Coronary artery (tissue), 2 donors: ENCODE measurements at places on chromosomes 12 and 14.

- DNase-seq = no peak
These were observed 77.0 kb upstream of the METAP2 start for GRCh38 chr12:95396849-95397468.

GRCh38 chr12:12734561-12735071 lies 17.4 kb downstream of the CDKN1B start:
- no peak for DNase-seq

- DNase-seq = no peak
These were observed 305.6 kb downstream of the RAD51B start for GRCh38 chr14:68124979-68125731.

GRCh38 chr12:1594006-1594260 lies 448 bp downstream of the FBXL14 start:
- no peak for DNase-seq

- DNase-seq = no peak
These were observed 77.9 kb downstream of the BHLHE41 start for GRCh38 chr12:26046906-26047305.

DNA sequence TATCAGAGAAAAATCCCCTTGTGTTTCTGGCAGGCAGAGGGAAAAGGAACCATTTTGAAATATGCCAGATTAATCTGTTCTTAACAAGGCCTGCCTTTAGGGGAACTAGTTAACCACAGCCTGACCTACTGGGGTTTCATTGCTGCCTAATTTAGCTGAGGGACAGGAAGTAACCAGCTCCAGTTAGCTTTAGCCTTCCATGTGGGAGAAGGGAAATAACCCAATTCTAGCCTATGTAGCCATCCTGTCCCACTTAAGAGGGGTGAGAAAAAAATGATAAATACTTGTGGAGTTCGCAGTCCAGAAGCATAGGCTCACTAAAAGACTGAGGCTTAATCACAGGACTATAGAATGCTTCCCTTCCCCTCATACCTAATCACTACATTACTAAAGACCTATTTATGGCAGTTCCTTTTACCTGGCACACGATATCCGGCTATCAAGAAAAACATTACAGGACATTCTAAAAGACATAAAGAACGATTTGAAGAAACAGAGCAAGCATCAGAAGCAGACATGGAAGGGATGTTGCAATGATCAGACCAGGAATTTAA lies 22.8 kb downstream of the COX8C start:
- no peak for DNase-seq

- DNase-seq = no peak
These were observed 27.0 kb upstream of the ESRRB start for GRCh38 chr14:76348898-76349297.

DNA sequence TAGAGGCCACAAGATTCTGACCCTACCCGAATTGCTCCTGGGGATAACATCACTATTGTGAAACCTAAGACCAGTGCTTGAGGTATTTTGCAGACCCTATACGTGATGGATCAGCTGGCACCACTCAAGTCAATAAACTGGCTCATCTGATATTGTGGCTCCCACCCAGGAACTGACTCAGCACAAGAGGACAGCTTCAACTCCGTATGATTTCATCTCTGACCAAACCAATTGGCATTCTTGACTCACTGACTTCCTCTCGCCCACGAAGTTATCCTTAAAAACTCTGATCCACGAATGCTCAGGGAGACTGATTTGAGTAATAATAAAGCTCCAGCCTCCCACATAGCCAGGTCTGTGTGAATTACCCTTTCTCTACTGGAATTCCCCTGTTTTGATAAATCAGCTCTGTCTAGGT lies 1036.1 kb upstream of the TMEM132C start:
- DNase-seq = no peak

DNA sequence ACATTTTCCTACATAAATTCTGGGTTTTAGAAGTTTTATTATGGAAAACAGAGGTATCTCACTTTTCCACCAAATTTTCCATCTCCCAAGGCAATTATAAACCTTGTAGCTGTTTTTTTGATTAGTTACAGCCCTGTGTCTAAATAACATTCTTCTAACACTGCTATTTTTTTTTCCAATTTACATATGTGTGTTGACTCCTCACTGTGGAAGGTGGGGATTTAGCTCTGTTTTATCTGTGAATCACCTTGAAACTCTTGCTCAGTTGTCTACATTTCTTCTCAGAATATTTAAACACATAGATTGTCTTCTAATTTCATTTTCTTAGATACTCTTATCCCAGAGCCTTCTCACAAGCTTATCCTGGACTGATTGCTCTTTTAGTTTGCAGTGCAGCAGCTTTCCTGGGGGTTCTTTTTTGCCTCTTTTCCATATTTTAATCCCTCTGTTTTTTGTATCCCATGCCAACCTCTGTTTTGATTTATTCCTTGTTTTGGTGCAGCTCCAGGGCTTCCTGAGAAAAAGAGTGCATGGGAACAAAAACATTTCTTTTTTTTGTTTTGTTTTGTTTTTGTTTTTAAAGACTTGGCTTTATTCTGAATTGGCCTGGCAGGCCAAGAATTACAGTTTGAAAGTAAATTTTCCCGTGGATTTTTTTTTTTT lies 36.7 kb downstream of the TBC1D15 start:
- no peak for DNase-seq

- no peak for DNase-seq
These were observed 12.4 kb downstream of the REM2 start for GRCh38 chr14:22895402-22895801.

DNA sequence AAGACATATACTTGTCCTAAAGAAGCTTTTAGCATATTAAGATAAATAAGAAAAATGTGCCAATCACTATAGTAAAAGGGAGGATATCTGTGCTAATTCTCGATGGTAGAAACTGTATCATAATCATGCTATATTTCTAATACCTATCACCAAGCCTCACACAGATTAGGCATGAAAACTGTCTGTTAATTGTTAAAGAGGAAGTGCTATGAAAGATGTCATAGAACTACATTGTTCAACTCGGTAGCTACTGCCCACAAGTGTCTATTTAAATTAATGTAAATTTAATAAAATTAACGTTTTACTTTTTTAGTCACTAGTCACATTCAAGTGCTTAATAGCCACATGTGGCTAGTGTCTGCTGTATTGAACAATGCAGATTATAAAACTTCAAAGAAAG lies 77.5 kb upstream of the KICS2 start:
- DNase-seq = no peak

DNA sequence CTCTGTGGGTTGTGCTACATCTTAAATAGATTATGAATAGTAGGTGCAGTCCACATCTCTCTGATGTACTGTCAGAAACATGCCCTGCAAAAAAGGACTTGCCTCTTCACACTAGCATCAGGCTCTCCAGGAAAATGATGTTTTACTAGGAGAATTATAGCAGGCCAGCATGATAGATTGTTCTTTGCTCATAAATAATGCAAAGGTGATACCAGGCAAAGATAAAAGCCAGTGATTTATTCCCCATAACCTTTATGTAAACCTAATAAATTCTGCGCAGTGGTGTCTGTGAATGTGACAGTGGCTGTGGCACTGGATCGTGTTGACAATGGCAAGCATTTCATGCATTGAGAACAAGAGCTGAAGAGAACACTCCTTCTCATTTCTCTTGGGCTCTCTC lies 646.5 kb upstream of the SEL1L start:
- DNase-seq = no peak

DNA sequence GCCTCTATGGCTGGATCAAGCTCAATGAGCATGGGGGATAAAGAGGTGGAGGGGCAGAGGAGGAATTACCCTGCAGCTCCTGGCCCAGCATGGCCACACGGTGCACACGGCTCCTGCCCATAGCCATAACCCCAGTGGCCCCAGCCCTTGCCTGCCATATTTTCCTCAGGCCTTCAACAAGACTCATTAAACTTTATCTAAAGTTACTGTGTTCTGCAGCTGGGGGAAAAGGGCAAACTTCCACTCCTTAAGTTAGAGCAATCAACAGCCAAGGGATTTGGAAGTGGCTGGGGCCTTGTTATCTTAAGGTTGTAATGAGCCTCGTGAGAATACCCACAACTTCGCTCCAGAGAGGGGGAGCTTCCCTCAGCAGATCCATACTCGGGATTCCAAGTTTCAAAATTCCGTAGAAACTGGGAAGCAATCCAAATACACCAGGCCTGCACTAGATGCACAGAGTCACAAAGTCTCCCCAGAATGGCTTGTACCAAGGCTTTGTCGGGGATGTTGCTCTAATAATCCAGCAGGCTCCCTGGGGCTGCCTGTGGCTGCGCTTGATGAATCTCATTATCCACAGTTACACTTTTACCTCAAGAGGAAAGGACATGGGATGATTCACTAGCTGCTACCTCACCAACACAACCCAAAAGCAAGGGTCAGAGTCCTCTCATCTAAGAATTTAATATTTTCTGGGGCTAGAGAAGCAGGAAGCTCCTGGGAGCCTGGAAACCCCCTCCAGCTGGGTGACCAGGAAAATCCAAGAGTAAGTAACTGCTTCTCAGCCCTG lies 13.0 kb upstream of the OR6J1 start:
- DNase-seq = peak; percentile 67

- no peak for DNase-seq
These were observed 6.2 kb upstream of the ZDHHC17 start for GRCh38 chr12:76757694-76758093.

GRCh38 chr12:131986361-131986760 lies 36.6 kb downstream of the EP400 start:
- no peak for DNase-seq

DNA sequence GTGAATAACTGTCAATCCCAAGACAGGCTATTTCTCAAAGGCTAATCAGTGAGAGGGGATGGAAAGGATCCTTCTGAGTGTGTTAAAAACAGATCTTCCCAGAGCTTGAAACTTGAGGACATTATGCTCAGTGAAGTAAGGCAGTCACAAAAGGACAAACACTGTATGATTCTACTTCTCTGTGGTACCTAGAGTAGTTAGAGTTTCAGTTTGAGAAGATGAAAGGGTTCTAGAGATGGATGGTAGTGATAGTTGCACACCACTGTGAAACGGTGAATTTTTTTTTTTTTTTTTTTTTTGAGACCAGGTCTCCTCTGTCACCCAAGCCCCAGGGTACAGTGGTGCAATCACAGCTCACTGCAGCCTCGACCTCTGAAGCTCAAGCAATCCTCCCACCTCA lies 133.8 kb downstream of the SAMD4A start:
- no peak for DNase-seq

GRCh38 chr14:35085441-35085840 lies 36.3 kb downstream of the PPP2R3C start:
- no peak for DNase-seq

DNA sequence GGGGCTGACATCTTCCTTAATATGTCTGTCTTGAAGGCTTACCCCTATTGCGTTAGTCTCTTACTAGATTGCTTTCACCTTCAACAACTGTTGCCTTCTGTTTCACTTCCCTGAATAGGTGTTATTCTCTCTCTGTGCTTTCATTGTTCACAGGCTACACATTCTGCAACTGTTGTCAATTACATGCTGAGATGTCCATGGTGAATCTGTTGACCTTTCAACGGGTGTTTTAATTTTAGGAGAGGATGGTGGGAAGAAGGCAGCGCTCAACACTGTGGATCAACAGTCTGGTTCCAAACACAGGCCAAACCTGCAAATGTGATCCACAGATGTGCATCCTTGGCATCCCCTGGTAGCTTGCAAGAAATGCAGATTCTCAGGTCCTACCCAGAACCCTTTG lies 101.9 kb downstream of the DACT1 start:
- DNase-seq = no peak

DNA sequence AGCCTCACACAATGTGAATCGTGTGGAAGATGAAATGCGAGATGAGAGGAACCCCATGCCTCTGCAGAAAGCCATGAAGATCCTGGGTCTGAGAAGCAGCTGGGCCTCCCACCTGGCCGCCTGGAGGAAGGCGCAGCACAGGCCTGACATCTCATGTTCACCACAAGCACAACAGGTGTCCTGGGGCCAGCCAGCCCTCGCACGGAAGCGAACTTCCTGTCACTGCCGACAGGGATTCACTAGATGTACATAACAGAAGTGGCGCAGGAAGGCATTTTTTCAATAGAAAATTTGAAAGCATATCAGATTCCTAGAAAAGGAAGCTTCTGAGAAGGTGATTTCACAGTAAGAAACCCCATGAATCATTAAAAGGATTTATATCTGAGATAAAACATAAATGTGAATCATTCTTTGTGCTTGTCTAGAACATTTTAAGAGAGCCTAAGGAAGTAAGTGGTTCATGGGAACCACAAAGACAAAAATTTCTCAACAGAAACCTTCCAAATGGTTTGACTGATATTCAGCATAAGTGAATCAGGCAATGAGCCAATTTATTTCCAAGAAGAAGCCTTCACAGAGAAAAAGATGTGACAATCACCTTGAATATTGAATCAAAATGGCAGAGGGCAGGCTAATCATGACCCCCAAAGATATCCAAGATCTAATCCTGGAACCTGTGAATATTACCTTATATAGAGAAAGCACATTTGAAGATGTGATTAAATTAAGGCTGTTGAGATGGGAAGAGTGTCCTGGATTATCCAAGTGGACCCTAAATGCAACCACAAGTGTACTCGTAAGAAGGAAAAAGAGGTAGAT lies 311.9 kb downstream of the DUSP6 start:
- no peak for DNase-seq

DNA sequence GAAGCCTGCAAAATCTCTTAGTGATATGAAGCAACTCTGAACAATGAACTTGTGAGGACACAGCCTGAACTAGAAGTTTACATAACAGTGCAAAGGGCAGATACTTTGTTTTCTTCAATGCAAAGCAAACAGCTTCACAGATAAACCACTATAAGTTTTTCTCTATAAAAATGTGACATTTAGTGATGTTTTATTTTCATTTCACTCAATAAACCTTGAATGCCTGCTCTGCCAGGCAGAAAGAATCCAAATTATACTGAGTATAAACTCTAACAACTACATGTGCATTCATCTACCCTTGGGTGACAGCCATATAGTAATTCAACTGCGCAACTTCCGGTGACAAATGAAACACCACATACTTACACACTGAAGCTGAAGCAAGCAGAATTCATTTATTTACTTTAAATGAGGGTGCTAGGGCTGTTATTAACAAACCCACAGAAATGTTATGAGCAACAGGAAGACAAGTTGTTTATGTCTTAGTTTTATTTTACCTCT lies 10.3 kb downstream of the DCP1B start:
- DNase-seq = no peak

DNA sequence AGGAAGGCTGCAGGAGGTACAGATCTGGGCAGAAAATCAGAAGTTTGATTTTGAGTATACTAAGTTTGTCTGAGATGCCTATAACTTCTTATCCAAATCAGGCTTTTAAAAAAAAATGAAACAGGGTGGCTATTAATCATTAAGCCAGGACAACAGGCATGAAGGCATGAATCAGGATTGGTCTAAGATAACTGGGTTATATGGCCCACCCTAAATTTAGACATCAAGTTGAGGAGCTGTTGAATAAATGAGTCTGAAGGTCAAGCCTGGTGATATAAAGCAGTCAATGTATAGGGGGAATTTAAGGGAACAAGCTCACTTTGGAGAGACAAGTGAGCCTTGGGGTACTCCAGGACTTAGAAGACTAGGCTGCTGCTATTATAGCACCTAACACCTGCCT lies 28.6 kb downstream of the NEK9 start:
- no peak for DNase-seq

GRCh38 chr12:41327096-41327895 lies 139.2 kb downstream of the PDZRN4 start:
- DNase-seq = no peak
